KG1 (cell line): ENCODE measurements at places on chromosomes 5 and 9.

GRCh38 chr9:124558777-124559470 is 51.7 kb upstream of the NR5A1 start:
- no peak for DNase-seq

GRCh38 chr5:143836161-143836725 is 24.3 kb downstream of the HMHB1 start:
- no peak for DNase-seq

- DNase-seq, result no peak
Observed at GRCh38 chr9:89952401-89952800, 347.6 kb downstream of the GADD45G start.

DNA sequence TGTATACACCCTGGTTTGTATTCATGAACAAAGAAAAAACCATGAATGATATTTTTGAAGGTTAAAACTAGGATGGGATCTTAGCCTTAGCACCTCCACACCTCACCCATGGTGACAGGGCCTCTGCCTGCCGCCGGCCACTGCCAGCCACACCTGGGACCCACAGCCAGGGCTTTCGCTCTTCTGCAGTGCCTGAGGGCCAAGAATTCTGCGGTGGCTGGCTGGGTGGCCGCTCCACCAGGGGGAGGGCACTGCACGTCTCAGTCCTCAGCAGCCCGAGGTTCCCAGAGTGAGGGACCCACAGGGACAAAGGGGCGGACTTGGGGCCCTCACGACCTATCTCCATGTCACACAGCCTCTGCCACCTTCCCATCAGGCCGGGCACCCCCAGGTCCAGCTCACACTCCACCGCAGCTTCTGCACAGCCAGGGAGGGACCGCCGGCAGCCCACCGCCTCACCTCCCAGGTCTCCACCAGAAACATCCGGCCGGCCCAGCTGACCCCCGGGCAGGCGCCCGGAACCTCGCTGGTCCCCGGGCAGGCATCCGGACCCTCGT is 6.9 kb downstream of the EXD3 start:
- no peak for DNase-seq

GRCh38 chr5:139895647-139896046 is 100.0 kb downstream of the PSD2 start:
- DNase-seq, result no peak

DNA sequence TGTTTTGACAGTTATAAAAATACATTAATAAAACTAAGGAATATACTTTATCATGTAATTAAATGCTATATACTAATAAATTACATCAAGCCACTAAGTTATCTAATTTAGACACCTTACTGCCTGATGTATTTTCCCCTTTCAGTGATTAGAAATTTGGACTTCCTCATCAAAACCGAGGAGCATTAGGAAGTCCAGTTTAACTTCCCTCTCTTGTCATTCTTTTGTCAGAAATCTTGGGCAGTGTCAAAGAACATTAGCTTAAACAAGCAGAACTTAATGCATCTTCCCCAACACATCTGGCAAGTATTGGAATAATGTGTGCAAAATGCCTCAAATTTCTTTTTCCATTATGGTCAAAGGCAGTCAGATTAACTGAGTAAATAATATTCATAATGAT is 81.6 kb downstream of the PLPP1 start:
- no peak for DNase-seq
